Breast epithelium (tissue), 4 donors: ENCODE measurements at places on chromosomes 1 and 21. TPM values are rescaled to one million over a fixed set of nuclear protein-coding genes. Genes with fewer than 3 reads are reported as not detected.

TUT4 gene
- 44.2 TPM for total RNA-seq

DNA sequence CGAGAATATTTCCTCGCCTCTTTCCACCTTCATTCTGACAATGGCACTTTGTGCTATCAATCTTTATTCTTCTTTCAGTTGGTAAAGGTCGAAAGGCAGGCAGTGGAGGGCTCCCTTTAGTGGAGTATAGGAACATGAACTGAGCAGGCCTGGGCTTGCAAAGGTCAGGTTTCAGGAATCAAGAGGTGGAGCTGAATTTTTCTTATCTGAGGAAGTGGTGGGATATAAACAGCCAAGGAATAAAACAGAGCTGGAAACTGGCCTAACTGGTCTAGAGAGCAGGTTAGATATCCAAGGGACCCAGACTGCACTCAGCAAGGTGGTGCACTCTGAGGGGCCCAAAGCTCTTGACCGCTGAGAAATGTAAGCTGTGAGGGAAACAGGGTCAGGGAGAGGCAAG is 99.1 kb downstream of the PLA2G4A start:
- DNase-seq = no peak

CHRNB2 gene
- 0.16 TPM for total RNA-seq

DNA sequence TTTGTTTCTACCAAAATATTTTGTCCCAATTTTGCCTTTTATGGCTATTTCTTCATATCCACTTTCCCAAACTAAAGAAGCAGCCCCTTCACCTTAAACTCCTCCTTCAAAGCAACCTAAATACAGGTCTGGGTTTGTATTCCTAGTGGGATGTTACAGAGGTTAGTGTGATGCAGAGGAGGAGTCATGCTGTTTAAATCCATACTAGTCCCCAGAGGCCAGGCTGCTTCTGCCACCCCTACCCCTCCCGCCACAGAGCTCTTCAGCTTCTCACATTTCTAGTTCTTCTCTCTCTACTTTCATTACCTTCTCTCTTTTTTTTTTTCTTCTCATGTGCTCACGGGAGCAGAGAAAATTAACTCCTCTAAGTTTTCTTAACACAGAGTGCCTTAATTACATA is 29.3 kb downstream of the SELL start:
- DNase-seq = no peak

GRCh38 chr1:241696172-241696814 is 44.2 kb downstream of the WDR64 start:
- DNase-seq = no peak

GRCh38 chr1:94335447-94335846 is 82.7 kb upstream of the ABCD3 start:
- DNase-seq = no peak

DNA sequence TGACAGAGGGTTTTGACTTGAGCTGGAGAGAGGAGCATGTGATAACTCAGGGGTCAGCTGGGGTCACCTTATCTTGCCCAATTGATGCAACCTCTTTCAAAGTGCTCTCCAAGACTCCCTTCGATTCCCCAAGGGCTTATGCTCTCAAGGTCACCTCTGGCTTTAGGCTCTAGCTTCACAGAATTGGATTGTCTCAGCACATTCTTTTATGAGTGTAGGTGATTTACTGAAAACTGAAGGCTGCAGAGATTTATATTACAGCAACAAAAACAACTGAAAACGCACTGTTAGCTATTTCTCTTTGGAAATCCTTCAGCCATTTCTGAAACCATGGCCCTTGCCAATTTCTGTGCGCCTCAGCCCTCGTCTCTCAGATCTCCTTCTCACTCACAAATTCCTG is 34.5 kb upstream of the MAP1LC3C start:
- DNase-seq = no peak
